Keratinocyte (primary cell): ENCODE measurements at places on chromosomes 2 and 18. TPM values are rescaled to one million over a fixed set of nuclear protein-coding genes. Genes with fewer than 3 reads are reported as not detected.

The POTEJ gene
- not detected in 3 replicates for polyA plus RNA-seq

DNA sequence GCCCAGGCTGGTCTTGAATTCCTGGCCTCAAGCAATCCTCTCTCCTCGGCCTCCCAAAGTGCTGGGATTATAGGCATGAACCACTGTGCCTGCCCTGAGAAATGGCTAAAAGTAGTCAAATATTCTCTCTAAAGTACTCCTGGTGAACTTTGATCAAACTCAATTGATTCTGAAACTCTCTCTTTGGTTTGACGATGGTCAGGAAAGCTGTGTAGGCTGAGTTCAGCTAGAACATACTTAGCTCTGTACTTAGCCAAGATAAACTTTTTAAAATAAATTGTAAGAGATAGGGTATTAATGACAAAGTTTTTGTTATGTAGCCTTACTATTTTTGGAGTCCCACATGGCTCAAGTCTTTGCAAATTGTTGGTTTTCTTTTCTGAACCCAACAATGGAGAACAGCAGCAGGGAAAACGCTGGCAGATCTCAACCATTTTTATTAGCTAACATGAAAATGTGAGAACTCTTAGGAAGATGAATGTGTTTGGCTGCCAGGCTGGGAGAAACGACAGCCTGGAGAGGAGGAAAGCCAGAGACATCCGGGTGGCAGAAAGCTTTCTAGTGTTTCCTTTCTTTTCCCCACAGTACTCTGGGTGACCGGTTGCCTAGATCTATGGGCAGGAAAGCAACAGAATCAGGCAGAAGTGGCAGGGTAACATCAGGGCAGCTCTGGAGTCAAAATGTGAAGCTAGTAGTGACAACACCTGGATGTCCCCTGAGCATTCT, 193.0 kb upstream of the LHCGR start:
- H3K27ac ChIP-seq = no peak overlapping the region
- no peak overlapping the region for H3K4me3 ChIP-seq
- H3K27me3 ChIP-seq = no peaks in the 10 kb centered on the region
- H3K36me3 ChIP-seq = no peaks in the 10 kb centered on the region
- DNase-seq = no peak
- H3K4me1 ChIP-seq = no peaks in the 10 kb centered on the region

DNA sequence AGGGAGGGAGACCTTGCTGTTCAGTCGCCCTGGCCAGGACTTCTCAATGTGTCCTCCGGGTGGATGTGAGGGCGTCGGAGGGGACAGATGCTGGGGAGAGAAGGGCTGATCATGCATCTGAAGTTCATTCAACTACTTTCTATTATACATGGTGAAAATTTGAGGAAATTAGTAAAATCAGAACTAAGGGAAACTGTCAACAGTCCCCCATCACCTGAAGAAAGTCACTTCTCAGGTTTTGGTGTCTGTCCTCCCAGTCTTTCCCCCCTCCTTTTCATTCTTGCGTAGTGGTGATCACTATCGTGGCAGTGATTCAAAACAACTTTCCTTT, 17.4 kb upstream of the ACKR3 start:
- H3K4me3 ChIP-seq = no peak overlapping the region
- H3K27me3 ChIP-seq = no peaks in the 10 kb centered on the region
- no peak overlapping the region for H3K27ac ChIP-seq
- no peak for DNase-seq
- H3K36me3 ChIP-seq = no peaks in the 10 kb centered on the region
- no peaks in the 10 kb centered on the region for H3K4me1 ChIP-seq

DNA sequence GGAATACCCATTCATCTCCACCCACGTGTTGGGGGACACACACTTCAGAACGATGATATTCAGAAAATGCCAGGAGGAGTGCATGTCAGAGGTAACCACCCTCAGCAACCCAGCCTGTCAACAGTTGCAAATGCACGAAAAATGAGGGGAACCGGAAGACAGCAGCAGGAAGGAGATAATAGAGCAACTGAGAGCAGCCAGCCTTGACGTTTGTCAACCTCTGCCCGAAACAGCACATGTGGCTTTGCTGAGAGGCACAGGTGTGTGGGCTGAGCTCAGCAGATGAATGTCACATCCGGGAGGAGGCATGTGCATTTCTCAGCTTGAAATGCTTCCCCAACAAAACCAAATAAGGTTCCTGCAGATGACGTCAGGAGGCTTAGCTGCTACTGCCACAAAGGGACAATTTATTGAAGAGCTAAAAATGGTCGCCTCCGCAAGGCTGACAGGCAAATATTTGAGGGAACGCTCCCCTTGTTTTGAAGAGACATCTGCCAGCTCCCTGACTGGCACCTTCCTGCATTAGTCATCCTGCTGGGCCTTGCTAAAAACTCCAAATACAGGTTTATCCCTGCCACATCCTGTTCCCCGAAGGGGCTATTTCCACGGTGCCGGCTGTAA, 419.0 kb downstream of the NBAS start:
- no peaks in the 10 kb centered on the region for H3K27me3 ChIP-seq
- peaks cover 11% of the 10 kb centered on the region for H3K4me1 ChIP-seq
- no peak for DNase-seq

GRCh38 chr2:88199912-88200682, 30.0 kb downstream of the THNSL2 start:
- H3K4me3 ChIP-seq = no peak overlapping the region
- peaks cover 24% of the 10 kb centered on the region for H3K4me1 ChIP-seq
- H3K27me3 ChIP-seq = peaks cover 10% of the 10 kb centered on the region
- H3K36me3 ChIP-seq = no peaks in the 10 kb centered on the region
- no peak overlapping the region for H3K27ac ChIP-seq
- DNase-seq = no peak

- H3K4me1 ChIP-seq = no peaks in the 10 kb centered on the region
- no peaks in the 10 kb centered on the region for H3K36me3 ChIP-seq
- H3K4me3 ChIP-seq = no peak overlapping the region
- H3K27ac ChIP-seq = no peak overlapping the region
- H3K27me3 ChIP-seq = no peaks in the 10 kb centered on the region
- no peak for DNase-seq
Measured at GRCh38 chr2:102345329-102345920, 10.2 kb upstream of the IL18R1 start.

DNA sequence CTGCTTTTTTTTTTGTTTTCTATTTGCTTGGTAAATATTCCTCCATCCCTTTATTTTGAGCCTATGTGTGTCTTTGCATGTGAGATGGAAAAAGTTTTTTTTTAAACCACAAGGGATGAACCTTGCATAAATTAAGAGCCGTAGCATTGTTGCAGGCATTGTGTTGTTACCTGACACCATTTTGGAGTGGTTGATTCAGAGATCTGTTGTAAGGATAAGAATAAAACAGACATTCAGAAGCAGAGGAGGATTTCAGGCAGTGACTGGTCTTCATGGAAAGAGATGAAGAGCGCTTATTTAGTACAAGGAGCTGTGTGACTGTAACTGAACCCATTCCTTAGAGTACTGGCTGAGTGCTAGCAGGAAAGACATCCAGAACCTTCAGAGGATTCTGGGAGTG, 101.2 kb downstream of the LTBP1 start:
- H3K4me1 ChIP-seq = no peaks in the 10 kb centered on the region
- no peaks in the 10 kb centered on the region for H3K36me3 ChIP-seq
- H3K4me3 ChIP-seq = no peak overlapping the region
- no peak for DNase-seq
- H3K27me3 ChIP-seq = no peaks in the 10 kb centered on the region
- no peak overlapping the region for H3K27ac ChIP-seq

DNA sequence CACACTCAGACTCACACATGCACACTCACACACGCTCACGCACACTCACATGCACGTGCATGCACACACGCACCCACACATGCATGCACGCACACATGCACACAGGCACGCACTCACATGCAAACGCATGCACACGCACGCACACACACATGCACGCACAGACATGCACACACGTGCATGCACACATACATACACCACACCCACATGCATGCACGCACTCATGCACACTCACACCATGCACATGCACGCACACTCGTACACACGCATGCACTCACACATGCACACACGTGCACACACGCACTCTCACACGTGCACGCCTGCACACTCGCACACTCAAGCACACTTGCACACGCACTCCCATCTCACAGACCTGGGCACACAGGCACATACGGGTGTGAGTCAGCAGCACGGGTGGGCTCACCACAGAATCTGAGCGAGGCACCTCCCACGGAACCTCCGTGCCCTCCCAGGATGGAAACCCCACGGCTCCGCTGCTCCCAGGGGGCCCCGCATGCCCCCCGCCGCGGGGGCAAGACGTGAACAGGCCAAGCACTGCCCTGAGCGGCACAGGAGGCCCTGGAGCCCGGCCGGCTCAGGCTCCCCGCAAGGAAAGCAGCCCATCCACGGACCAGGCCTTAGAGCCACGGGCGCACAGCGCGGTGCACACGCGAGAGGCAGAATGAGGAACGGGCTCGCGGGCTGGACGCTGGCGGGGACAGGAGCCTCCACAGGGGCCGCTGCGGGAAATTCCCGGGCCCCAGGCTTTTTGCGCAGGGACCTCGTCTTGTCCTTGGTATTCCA, 8.4 kb upstream of the KCNG2 start:
- peaks cover 44% of the 10 kb centered on the region for H3K27me3 ChIP-seq
- no peaks in the 10 kb centered on the region for H3K36me3 ChIP-seq
- peaks cover 11% of the 10 kb centered on the region for H3K4me1 ChIP-seq
- H3K4me3 ChIP-seq = no peak overlapping the region
- no peak for DNase-seq
- H3K27ac ChIP-seq = no peak overlapping the region

GRCh38 chr2:30177956-30178355, 31.1 kb downstream of the YPEL5 start:
- no peak overlapping the region for H3K27ac ChIP-seq
- DNase-seq = no peak
- peaks cover 7% of the 10 kb centered on the region for H3K27me3 ChIP-seq
- H3K4me1 ChIP-seq = peaks cover 6% of the 10 kb centered on the region
- H3K36me3 ChIP-seq = no peaks in the 10 kb centered on the region

DNA sequence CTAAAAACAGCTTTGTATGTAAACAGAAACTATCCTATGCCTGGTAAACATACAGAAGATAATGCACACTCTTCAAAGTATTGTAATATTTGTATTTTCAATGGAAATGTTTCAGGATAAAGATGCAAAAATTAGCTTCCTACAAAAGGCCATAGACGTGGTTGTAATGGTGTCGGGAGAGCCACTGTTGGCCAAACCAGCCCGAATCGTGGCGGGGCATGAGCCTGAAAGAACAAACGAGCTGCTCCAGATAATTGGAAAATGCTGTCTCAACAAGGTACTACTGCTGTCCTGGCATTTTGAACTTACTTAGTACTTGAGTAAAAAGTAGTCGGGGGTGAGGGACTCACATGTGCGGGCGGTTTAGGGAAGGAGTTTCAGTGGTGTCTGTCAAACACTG, 5.4 kb downstream of the TRAF3IP1 start:
- no peak overlapping the region for H3K27ac ChIP-seq
- no peak overlapping the region for H3K4me3 ChIP-seq
- peaks cover 8% of the 10 kb centered on the region for H3K36me3 ChIP-seq
- no peaks in the 10 kb centered on the region for H3K27me3 ChIP-seq
- DNase-seq = no peak

DNA sequence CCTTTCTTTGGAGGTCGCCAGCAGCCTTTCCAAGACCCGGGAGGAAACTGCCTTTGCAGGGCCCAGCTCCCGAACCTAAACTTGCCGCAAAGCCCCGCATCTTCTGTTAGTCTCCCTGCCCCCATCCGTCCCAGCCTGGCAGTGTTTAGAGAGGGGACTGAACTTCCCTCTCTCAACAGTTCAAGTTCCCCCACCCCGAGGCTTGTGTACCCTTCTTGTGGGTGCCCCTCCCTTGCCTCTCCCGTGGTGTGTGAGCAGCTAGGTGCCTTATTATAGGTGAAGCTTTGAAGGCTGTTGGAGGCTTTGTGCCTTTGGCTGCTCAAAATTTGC, 1.4 kb downstream of the LBH start:
- H3K4me3 ChIP-seq = peak overlapping the region; percentile 44
- no peak for DNase-seq
- H3K27ac ChIP-seq = no peak overlapping the region
- H3K36me3 ChIP-seq = no peaks in the 10 kb centered on the region

The TM4SF20 gene
- polyA plus RNA-seq = not detected in 3 replicates

GRCh38 chr2:182634386-182634785, 81.7 kb upstream of the DNAJC10 start:
- DNase-seq = no peak
- H3K4me1 ChIP-seq = no peaks in the 10 kb centered on the region
- H3K36me3 ChIP-seq = no peaks in the 10 kb centered on the region
- H3K27ac ChIP-seq = no peak overlapping the region

DNA sequence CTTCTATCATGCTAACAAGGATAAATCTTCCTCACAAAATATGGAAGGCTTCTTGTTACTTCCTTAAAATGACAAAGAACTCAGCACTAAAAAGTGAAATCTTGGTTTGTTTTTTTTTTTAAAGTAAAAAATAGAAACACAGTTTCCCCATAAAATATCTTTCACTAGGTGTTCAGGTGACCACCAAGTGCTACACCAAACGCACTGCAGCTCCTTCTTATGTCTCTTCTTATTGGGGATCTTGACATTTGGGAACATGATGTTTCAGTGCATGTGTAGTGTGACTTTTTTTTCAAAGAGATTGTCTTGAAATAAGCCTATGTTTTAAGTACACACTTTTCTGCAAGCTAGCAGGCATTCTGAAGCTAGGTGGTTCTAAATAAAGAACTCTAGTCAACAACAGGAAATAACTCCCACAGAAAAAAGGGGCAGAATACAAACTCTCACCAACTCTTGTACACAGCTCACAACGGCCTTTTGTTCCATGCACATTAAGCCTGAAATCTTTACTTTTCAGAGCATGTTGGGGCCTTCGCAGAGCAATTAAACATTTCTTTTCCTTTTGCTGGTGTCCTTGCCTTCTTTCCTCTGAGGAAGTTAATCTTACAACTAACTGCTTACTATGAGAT, 13.2 kb upstream of the SERTAD2 start:
- no peak overlapping the region for H3K27ac ChIP-seq
- H3K36me3 ChIP-seq = peaks cover 1% of the 10 kb centered on the region
- no peaks in the 10 kb centered on the region for H3K27me3 ChIP-seq
- peaks cover 2% of the 10 kb centered on the region for H3K4me1 ChIP-seq

- H3K27ac ChIP-seq = no peak overlapping the region
- H3K27me3 ChIP-seq = no peaks in the 10 kb centered on the region
- DNase-seq = no peak
- no peak overlapping the region for H3K4me3 ChIP-seq
Measured at GRCh38 chr2:40106061-40106460, 327.0 kb upstream of the THUMPD2 start.

- H3K27ac ChIP-seq = peak overlapping the region; percentile 24
- DNase-seq = no peak
- H3K36me3 ChIP-seq = no peaks in the 10 kb centered on the region
- no peak overlapping the region for H3K4me3 ChIP-seq
Measured at GRCh38 chr2:47077442-47078117, 77.5 kb downstream of the STPG4 start.
